ENCODE measurements at places on chromosomes 3 and 15.
A peak's percentile ranks its signal among the peaks of the same experiment; 100 is the strongest.

DNA sequence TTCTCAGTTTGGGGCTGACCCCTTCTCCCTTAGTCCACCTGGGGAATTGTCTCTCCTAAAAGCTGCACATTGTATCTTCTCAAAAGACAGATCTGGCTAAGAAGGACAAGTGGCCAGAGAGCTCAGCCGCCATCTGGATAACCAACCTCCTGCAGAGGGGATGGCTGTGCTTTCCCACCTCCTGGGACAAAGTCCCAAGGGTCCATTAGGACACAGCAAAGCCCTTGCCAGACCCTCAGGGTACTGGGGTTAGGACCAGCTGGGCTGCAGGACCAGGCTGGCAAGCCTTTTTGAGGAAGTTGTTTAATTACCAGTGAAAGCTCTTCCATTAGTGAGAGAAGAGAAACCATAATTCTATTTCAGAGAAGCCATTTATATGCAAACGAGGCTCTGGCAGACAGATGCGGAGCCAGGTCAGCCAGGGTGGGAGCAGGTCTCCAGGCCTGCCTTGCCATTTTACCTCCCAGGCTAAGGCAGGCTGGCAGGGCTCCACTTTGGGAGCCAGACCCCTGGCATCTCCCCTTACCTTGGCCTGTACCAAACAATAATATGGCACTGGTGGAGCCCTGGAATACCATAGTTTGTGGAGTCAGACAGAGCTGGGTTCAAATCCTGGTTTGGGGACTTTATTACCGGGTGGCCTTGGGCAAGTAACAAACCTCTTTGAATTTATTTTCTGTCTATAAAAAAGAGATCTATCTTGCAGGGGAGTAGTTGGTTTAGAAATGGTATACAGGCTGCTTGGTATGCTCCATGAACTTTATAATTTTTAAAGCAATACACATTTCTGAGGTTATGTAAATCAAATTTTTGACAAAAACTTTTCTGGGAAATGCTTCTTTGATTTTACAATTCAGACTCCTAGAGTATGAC, 17.9 kb downstream of the SHF start:
- DNase-seq, result no peak

DNA sequence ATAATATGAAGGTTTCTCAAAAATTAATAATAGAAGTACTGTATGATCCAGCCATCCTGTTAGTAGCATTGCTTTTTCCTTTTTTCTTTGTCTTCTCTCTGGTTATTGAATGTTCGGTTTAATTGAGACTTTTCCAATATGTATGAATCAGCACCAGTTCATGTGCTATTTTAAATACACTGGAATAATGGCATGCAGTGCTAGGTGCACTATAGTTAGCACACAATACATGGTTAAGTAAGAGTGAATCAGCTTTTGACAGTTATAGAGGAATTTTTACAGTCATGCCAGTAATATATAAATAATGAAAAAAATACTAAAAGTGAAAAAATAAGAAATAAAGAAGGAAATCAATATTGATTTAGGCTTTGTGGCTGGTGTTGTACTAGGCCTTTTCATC, 113.8 kb upstream of the STRIT1 start:
- DNase-seq, result no peak

- no peak for DNase-seq
These were observed 5.5 kb downstream of the WDR73 start for GRCh38 chr15:84648539-84648938.

DNA sequence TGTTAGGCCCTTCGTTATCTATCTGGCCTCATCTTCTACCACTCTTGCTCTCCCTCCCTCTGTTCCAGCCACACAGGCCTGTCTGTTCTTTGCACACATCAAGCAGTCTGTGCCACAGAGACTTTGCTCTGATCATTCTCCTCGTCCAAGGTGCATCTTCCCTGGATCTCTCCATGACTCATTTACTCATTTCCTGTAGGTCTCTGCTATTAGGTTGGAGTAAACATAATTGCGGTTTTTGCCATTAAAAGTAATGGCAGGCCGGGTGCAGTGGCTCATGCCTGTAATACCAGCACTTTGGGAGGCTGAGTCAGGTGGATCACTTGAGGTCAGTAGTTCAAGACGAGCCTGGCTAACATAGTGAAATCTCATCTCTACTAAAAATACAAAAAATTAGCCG, 9.5 kb upstream of the C3orf49 start:
- DNase-seq, result no peak

GRCh38 chr3:128794770-128795649, 69.0 kb downstream of the RAB7A start:
- peak; percentile 35 for DNase-seq

DNA sequence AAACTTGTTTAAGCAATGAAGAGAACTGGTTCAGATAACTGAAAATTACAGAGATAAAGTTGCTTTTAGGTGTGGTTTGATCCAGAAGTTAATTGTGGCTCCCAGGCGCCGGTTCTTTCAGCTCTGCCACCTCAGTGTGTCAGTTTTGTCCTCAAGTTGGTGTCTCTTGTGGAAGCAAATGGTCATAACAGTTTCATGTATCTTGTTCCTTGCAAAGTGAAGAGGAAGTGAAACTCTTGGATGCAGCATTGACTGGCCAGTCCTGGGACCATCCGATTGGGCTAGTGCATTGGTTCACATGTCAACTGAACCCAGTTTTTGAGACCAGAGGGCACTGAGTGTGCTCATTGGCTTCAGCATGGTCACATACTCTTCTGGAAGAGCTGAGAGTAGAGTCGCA, 181.4 kb upstream of the GRM7 start:
- DNase-seq, result no peak

DNA sequence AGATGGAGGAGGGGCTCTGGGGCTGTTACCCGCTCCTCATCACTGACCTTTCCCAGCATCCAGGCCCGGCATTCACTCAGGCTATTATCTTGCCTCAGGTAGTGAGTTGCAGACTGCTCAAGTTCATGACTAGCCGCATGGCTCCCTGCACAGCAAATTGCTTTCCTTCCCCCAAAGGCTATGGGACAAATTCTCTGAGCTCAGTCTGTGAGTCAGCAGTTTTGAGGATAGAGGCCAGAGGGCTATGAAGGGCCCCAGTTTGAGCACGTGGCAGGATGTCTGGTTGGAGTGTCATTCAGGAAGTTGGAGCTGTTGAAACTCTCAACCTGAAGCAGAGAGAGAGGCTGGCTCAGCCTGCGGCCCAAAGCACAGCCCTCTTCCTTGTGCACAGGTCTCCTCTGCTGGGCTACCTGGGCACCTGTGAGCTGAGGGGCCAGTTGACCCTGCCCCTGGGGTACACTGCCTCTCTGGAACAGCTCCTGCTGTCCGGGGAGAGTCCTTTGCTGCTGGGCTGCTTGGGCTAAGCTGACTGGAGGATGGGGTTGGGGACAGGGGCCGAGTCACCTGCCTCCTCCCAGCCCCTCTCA, 7.9 kb downstream of the FAH start:
- DNase-seq, result no peak

DNA sequence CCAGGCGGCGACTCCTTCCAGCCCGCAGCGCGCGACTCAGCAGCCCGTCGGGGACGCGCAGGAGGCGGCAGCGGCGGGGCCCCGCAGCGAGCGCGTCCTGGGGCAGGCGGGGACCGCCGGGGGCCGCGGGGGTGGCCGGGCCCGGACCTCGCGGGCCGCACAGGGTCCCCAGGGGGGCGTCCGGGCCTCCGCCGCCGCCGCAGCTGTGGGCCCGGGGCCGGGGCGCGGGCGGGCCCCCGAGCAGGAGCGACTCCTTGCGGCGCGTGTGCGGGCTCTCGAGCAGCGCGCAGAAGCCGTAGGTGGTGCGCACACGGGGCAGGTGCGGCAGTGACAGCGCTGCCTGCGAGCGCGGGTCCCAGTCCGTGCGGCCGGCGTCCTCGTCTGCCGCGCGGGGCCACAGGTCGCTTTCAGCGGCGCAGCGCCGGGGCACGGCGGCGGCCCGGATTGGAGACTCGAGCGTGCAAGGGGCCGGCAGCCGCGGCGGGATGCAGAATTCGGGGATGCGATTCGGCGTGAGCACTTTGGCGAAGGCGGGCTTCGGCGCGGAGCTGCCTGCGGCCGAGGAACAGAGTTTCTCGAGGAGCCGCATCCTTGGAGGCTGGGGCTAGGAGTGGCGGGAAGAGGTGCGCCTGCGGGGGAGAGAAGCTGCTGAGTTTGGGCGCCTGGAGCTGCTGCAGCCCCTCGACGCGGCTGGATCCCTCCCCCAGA, 535 bp downstream of the C2CD4B start:
- DNase-seq, result no peak

GRCh38 chr3:64221571-64222257, 3.6 kb downstream of the PRICKLE2 start:
- no peak for DNase-seq

GRCh38 chr3:71753701-71754609, at the start of gene GPR27:
TSS of gene GPR27 (plus strand) at chr3:71753855. CDS start at chr3:71754050, 195 bp downstream.
- no peak for DNase-seq

GRCh38 chr3:79902151-79902550, 134.4 kb upstream of the ROBO1 start:
- DNase-seq, result no peak

GRCh38 chr3:127798716-127799115, 23.6 kb downstream of the MGLL start:
- DNase-seq, result no peak

- DNase-seq, result no peak
These were observed 39.2 kb downstream of the CLEC3B start for GRCh38 chr3:45065373-45065720.

GRCh38 chr15:43253431-43254403, 13.0 kb downstream of the TGM5 start:
- no peak for DNase-seq

GRCh38 chr15:77126529-77127326, 55.8 kb upstream of the TSPAN3 start:
- DNase-seq, result no peak

DNA sequence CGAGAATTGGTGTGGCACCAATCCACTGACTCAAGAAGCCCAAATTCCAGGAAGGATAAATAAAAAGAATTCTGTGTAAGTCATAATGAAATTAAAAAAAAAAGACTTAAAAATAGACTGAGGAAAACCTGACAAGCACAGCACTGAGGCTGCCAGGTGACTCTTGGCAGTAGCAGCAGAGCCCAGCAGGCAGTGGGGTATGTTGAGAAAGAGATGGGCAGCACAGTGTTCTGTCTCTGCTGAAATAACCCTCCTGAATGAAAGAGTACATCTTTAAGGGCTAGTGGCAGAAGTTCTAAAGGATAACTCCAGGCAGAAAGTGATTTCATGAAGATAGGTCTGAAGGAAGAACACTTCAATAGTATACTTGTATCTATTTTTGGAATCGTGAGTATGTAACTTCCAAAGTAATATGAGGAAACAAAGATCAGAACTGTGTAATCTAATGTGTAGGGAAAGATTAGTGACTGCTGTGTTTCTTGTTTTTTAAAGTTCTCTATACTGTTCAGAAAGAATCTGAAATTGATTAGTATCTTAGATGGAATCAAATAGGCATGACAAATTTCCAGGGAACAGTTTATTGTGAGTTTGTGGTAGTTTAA, 75.9 kb downstream of the RAB7A start:
- DNase-seq, result no peak

GRCh38 chr3:141388395-141388794, 20.1 kb downstream of the ZBTB38 start:
- no peak for DNase-seq

DNA sequence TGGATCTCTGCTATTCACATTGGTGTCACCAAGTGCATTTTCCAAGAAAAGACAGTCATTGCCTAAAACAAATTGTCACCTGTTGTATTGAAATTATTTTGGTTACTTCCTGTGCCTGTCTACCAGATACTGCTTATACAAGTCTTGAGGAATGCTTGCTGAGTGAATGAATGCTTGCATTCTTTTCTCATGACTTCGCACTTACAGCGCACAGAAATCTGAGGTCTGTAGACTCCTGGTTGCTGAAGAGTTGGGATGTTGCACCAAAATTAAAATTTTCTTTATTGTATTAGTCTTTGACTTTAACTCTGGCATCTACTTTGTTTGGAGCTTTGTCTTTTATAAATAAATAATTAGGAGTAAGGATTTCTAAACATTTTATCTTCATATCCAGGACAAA, 28.4 kb downstream of the SH3GL3 start:
- DNase-seq, result no peak

DNA sequence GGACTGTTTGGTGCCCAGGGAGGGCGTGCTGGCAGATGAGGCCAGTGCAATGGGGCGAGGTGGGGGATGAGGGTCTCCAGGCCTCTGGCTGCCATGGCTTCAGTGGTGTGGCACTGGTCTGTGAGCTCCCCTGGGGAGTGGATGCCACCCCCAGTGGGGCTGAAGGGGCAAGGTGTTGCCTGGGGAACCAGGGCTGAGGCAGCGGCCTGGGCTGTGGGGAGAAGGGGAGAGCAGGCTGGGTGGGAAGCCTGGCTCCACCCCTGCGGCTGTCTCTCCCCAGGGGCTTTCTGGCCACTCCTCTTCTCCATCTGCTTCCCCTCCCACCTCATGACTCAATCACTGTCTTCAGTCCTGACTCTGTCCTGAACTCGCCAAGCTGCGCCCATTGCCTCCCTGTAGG, 88.4 kb upstream of the TLE3 start:
- DNase-seq, result no peak

- no peak for DNase-seq
These were observed 4.1 kb downstream of the FOXP1 start for GRCh38 chr3:71579326-71579934.

DNA sequence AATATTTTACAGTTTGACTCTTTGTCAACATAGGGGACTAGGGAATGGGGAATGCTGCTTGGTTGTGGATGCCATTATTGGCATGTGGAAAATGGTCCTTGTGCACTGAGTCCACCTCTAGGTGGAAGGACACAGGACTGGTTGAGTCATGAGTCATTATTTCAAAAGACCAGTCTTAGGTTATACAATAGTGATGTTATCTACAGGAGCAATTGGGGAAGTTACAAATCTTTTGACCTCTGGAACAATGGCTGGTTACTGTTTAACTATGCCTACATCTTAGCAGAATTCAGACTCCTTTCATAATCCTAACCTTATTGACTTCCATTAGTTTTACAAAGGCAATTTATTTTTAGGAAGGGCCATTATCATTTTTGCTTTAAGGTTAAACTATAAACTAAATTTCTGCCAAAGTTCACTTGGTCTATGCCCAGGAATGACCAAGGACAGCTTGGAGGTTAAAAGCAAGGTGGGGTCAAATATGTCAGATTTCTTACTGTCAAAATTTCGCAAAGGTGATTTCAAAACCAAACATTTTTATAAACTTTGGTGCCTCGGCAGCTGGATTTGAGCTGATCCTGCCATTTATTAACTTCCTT, 11.8 kb upstream of the CCR8 start:
- no peak for DNase-seq

DNA sequence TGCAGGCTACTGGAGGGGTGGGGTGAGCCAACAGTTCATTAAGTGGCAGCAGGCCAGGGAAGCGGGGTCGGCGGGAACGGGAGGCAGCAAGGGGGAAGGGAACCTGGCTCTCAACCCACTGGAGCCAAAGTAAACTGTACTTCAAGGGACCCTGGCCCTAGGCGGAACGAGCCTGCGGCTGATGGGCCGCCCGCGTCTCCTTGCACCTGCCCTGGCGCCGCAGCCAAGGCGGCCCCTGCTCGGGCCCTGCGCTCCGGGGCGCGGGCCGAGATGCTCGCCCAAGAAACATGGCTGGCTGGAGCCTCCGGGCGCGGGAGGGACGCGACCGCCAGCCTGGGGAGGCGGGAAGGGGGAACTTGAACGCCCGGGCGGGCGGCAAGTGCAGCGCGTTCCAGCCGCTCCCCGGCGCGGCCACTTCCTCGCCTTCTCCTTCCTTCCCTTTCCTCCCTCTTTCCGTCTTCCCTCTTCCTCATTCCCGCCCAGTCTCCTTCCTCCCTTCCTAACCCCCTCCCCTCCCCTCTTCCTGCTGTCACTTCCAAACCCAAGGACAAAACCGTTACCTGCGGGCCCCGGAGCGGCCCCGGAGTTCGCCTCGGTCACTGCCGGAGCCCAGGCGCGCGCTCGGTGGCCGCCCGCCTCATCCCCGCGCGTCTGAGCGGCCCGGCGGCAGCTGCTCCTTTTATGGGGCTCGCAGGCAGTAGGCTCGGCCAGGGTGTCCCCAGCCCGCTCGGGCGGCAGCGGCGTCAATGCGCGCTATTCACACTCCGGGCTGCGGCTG, 489.7 kb downstream of the MAGI1 start:
- no peak for DNase-seq
